D721Med (cell line): ENCODE measurements at places on chromosomes 7 and 10.

- no peak for DNase-seq
Measured at GRCh38 chr7:70586822-70587221, 545.1 kb upstream of the GALNT17 start.

DNA sequence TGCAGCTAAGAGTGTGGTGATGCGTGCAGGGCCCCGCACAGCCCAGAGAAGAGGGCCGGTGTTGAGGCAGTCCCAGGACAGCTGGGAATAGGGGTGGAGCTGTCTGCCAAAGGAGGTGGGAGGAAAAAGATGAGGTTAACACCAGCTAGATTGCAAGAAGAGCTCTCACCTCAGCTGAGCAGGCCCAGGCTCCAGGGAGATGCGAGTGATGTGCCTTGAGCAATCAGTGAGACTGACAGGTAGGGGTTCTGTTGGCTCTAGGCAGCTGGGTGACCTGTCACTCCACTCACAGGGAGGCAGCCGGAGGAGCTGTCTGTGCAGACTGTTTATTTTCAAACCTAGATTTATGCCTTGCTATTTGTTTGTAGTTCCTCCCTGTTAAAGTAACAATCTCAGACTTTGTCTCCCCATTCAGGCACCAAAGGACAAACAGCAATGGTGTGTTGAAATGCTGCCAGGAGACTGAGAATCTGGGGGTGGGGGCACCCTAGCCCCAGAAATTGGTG is 205.1 kb upstream of the CXCL12 start:
- no peak for DNase-seq

DNA sequence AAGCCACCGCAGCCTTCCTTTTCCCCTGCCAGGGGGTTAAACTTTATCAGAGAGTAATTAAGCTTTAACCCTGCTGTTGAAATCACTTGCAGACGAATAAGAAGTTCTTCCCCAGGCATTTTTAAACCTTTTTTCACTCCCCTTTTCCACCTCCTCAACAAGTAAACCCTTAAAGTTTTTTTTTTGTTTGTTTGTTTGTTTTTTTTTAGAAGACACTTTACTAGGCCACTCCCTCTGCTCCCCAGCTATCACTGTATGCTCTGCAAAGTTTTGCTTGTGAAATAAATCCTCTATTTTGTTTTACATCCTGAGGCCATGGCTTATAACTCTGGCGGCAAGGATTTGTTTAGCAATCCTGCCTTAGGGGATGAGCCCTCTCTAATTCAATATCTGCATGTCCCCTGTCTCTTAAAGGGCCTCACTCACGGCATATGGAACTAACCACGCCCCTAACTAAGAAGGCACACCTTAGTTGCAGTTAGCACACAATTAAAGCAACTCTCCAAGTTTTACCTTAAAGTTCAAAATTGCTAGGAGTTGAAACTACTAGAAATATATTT is 1354.7 kb upstream of the LRRTM3 start:
- DNase-seq, result no peak

- no peak for DNase-seq
Measured at GRCh38 chr7:2826771-2827170, 17.3 kb downstream of the GNA12 start.

DNA sequence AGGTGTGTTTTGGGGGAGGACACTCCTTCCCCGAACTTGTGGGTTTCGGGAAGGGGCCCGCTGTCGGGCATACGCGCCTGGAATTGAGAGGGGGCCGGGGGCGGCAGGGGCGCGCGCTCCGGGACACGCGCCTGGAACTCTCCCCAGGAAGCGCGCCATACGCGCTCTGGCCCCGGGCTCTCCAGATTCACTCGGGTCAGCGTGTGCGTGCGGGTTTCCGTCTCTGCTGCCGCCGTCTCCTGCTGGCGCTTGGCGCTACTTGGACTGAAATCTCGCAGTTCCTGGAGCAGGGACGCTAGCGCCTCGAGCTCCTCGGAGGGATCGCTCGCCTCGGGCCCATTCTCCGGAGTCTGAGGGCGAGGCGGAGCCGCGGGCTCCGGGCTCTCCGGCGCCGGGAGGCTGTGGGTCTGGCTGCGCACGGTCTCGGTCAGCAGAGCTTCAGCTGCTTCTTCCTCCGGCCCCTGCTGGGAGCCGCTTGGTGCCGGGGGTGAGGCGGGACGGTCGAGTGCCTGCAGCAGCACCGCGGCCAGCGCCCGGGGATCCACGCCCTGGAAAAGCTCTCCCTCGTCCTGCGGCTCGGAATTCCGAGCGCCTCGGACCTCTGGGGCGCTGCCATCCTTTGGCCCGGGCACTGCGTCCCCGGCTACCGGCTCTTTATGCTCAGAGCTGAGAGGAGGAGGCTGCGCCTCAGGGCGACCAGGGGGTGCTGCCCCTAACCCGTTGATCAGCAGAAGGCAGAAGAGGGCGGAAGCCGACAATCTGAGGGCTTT is 1.1 kb downstream of the VGF start:
- no peak for DNase-seq

GRCh38 chr10:63798599-63799498 is 277.6 kb downstream of the REEP3 start:
- DNase-seq, result no peak

- DNase-seq, result no peak
Measured at GRCh38 chr7:22651534-22652243, 75.3 kb upstream of the IL6 start.

GRCh38 chr10:2584385-2584784 is 483.0 kb upstream of the PFKP start:
- no peak for DNase-seq

- no peak for DNase-seq
Measured at GRCh38 chr10:3720228-3721019, 64.6 kb downstream of the KLF6 start.

DNA sequence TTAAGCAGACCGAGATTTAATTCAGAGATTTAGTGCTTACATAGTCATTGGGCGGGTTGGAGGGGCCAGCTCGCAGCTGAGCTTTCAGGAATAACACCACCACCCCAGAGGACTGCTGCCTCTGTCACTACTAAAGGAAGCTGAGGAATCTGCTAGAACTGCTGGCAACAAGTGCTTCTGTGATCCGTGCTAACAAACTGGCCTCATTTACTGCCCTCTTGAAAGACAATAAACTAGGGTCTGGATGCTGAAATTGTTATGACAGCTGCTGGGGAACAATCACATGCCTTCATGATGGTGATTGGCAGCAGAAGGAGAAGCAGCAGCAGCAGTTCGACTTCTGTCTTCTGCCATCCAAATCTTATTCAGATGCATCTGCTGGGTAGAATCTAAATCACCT is 285.5 kb upstream of the TAC1 start:
- DNase-seq, result no peak

- no peak for DNase-seq
Measured at GRCh38 chr7:28984631-28985030, 26.5 kb upstream of the TRIL start.

DNA sequence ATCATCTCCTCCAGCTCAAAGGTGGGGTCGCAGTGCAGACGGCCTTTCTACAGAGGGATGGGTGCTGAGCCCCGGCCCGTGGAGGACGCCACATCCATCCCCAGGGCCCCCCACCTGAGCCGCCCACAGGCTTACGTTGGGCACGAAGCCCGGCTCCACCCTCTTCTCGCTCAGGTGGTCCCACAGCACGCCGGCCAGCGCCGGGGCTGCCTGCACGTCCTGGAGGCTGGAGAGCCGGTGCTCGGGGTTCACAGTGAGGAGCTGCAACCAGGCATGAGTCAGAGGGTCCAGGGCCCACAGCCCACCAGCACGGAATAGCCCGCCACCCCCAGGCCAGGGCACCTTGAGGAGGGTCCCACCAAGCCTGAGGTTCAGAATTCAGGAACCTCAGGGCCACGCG is 36.0 kb downstream of the DPYSL4 start:
- DNase-seq, result no peak

DNA sequence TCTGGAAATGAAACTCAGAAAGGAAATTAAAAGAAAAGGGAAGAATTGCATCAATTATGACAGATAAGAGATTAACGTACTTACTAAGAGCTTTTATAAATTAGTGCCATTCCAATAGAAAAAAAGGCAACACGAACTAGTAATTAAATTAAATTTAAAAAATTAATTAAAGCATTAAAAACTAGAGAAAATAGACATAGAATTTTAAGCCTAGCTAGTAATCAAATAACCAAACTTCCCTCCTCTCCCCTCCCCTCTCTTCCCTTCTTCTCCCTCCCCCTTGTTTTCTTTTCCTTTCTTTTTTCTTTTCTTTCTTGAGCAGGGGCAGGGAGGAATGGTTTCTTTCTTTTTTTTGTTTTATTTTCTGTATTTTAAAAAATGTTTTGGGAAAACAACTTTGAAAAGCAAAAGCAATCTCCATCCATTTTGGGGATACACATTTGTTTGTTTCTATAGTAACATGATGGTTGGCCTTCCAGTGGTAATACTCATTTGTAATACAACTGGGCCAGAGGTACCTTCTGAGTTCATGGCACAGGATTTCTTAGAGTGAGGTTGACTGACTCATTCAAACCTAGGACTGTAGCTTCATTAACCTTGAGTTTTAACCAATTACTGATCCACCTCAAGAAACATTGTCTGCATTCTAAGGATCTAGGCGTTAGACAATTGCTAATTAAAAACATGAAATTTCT is 132.6 kb downstream of the ST7 start:
- DNase-seq, result no peak

GRCh38 chr10:123967626-123968243 is 76.1 kb upstream of the CPXM2 start:
- peak; percentile 40 for DNase-seq

GRCh38 chr10:88731296-88731695 is 25.2 kb downstream of the LIPK start:
- no peak for DNase-seq

DNA sequence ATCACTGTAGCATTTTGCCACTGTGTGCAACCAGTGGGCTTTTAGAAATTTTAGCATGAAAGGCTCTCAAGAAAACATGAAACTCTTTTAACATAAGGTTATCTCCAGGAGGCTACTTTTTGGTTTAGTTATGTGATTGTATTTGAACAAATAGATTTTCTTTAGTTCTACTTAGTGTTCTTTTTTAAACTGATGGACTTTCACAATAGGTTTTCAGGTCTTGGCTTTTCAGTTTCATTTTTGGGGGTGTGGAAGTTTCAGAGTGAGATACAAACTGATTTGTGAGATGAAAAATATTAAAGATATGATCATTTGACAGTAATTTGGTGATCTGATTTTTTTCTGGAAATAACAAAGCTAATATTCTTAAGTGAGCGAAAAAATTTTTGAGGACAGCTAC is 344.1 kb downstream of the PHF14 start:
- no peak for DNase-seq

GRCh38 chr10:70409772-70410171 is 5.8 kb downstream of the EIF4EBP2 start:
- DNase-seq, result no peak

- no peak for DNase-seq
Measured at GRCh38 chr7:120732256-120732655, 125.7 kb downstream of the TSPAN12 start.

DNA sequence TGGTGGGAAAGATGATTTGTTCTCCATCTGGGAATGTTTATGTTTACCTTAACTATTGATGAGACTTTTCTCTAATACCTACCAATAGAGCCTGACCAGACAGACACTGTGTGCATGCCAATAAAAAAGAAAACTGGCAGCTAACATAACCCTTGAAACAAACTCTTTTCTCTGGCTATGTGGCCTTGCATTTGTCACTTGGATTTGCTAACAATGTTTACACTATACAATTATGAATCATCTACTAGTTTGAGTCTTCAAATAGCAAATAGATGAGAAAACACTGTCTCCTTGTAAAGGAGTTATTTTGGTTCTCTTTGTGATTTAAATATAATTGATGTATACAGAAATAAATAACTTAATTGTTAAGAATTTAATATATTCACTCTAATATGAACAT is 273.1 kb downstream of the SEMA3D start:
- no peak for DNase-seq

GRCh38 chr10:46104071-46104585 is 58.1 kb upstream of the MSMB start:
- DNase-seq, result no peak

DNA sequence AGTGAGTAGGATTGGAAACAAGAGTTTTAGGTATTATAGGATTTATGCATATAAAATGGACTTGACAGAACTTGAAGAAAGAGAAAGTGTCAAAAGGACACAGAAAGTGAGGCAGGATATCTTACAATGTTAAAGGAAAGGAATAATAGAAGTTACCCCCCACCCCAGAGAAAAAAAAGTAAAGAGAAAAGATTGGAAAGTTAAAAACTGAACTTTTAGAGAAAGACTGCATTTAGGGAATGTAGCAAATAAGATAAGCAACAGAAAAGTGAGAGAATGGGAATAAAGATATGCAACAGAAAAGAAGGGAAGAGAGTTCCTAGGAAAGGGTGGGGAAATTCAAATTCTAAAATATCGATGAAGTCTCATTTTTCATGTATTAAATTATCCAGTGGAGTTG is 250.5 kb upstream of the KAT6B start:
- DNase-seq, result no peak

DNA sequence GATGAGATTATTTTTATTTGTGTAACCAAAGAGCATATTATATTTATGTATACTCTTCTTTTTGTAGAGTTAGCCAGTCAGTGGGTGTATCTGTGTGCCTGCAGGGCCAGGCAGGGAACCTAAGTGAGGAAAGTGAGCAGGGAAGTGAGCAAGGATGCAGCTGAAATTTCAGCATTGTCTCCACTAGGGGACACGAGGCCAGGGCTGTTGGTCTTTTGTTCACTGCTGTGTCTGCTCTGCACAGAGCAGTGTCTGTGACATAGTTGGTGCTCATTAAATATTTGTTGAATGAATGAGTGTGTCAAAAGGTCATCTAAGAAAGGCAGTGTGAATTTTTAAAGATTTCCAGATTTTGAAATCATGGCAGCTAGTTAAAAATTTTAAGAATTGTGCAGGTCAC is 51.8 kb downstream of the SUGCT start:
- DNase-seq, result no peak

DNA sequence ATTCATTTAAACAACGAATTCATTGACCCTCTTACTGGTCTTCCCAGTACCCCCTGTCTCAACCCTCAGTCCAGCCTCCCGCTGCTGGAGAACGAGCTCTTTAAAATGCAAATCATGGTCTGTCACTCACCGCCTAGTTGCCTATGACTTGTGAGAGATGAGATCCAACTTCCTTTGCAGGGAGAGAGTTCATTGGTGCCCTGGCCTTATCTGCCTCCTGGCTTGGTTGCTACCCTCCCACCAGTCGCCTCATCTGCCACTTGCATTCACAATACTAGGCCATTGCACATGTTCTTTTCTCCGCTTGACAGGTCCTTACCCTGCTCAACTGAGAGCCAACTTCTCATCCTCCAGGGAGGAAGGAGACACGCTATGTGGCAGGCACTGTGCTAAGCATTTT is 54.0 kb upstream of the MXI1 start:
- DNase-seq, result no peak

- no peak for DNase-seq
Measured at GRCh38 chr10:100575585-100576281, 40.0 kb downstream of the HIF1AN start.

DNA sequence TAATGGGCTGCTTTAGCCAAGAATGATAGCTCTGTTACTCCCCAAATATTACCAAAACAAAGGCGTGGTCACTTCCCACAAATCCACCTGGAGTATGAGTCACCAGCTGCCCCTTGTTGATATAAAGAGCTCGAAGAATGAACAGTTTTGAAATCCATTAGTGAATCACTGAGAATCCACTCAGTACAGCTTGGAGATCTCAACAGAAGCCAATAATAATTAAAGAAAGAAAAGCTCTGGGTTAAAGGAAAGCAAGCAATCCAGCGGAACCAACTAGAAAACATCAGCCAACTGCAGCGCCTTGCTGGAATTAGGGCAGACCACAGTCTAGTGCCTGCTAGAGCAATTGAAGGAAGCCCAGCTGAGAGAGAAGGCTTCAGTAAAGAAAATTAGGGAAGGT is 576.0 kb upstream of the C7orf33 start:
- DNase-seq, result no peak

GRCh38 chr7:44854644-44855364 is 6.9 kb upstream of the H2AZ2 start:
- DNase-seq, result no peak

- DNase-seq, result no peak
Measured at GRCh38 chr10:101558671-101559595, 29.1 kb downstream of the POLL start.
